ENCODE measurements at places on chromosomes 6 and 20.

DNA sequence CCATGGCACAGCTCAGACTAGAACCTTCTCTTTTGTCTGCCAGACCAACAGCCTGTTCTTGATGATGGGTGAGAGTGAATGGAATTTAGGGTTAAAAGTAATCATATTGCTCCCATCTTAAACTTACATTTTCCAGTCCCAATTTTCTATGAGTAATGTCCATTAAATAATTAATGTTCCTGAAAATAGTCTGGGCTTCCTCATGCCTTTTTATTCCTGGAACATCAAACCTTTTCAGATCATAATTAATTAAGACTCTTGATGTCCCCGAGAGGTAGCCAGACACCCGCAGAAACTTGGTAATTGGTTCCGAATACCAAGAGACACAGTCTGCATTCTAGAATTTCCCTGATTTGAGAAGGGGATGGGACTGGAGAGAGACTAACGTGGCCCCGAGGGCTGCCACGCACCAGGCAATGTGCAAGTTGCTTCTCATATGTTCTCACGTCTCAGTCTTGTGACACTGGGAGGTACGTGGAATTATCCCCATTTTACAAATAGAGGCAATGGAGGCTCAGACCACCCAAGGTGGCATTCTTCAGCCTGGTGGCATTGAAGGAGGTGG lies 78.6 kb upstream of the TOX2 start:
- no peak for DNase-seq

DNA sequence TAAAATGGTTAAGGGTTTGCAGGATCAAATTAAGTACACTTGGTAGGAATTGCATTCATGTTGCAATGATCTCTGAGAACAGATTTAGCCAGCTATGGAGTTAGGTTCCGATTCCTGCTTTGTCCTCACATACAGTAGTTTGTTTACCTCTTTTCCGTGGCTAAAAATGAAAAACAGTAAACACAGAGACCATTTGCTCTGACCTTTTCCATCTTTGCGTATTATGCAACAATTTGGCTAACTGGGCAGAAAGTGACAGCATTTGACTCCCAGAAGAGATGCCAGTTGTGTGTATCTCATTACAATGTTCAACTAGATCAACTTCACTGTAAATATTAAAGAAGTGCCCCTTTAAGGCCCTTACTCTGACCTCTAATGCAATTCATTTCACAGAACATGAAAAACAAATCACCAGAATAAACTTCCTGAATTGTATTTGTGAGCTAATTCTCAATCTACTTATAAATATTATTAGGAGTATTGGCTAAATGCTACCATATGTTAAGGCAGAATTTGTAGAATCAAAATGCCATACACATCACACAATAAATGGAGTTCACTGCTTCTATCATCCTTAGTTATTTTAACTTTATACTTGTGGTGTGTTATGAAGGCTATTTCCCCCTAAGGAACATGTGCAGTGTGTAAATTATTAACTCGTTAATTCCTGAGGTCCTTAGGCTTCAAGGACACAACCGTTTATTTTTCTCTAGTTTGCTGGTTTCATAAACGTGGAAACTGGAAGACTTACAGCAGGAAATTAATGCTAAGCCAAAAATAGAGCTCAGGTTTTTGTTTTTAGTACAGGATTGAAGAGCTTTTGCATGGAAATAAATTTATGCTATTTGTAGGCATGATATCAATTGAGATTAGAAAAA lies 380.7 kb upstream of the CITED2 start:
- DNase-seq: no peak

- DNase-seq: no peak
These were observed 34.6 kb downstream of the FAM83B start for GRCh38 chr6:54881067-54881730.

DNA sequence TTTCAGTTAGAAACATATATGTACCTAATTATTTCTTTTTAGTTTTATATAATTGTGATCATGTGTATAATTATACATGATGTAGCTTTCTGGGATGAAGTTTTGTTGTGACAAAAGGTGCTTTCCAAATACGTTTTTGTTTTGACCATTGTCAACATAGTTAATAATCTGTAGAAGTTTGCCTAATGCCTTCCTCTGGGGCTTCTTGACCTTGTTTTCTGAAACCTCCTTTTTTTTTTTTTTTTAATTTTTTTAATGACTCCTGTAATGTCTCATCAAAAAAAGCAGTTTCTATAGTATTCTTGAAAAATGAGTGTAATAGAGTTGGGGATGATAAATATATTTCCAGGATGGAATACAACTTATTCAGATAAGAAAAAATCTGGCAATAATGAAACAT lies 434.7 kb upstream of the SOX4 start:
- DNase-seq: no peak

GRCh38 chr6:166556863-166557322 lies 29.6 kb downstream of the RAMACL start:
- peak; percentile 31 for DNase-seq

DNA sequence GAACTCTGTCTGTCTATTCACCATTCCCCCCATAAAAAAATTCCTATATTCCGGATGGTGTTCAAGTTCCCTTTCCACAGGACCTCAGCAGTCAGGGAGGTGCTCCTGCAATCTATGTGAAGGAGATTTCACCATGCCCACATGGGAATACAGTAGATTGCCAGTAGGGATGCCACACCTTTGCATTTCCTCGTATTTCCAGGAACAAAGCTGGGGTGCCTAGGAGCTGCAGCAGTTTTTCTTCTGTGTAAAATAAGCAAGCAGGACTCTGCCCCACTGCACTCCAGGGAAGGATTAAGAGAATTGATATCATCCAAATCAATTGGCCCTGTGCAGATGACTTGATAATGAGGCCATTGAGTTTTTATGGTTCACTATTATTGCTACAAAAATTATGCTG lies 7.4 kb upstream of the KIF16B start:
- DNase-seq: no peak

Measured in activated CD4-positive, alpha-beta T cell treated with anti-CD3 and anti-CD28 coated beads for 36 hours (primary cell).